ENCODE measurements at places on chromosomes 5 and 9.

- DNase-seq = no peak
Measured at GRCh38 chr5:148255456-148255855, 13.1 kb upstream of the SPINK13 start.

- DNase-seq = no peak
Measured at GRCh38 chr9:117821954-117822353, 117.8 kb downstream of the TLR4 start.

- no peak for DNase-seq
Measured at GRCh38 chr5:138668451-138669380, 84.5 kb upstream of the CTNNA1 start.

GRCh38 chr9:96047741-96048103 is 172.2 kb downstream of the ERCC6L2 start:
- no peak for DNase-seq

DNA sequence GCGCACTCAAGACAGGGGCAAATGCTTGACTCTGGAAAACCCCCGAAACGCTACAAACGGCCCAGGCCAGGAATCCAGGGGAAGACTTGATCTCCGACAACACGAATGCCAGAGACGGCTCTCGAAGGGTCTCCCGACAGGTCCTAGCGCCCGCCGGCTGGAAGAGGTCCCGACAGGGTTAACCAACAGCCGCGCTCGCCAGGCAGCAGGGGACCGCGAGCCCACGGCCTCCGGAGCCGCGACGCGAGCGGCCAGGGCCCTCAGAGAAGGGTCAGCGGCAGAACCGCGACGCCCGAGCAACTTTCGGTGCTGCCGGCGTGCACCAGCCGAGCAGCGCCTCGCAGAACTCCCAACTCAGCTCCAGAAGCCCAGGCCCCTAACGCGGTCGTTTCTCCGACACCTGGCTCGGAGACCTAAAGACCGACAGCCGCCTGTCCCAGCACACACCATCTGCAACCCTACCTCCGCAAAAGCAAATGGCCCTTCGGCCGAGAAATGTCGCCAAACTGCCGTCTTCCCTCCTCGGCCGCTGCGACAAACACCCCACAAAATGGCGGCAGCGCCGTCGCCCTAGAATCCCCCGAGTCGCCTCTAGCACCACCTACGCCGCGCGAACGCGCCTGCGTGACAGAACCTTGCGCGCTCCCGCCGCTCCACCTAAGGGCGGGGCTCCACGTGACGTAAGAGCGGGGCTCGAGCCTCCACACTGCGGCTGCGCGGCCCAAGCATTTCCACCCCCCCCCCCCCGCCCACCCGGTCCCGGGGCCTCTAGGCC is at the start of gene CLK4:
CLK4 (minus strand) TSS at position 567 of the 775 bp plus-strand sequence. CDS start 3,634 bp downstream, outside the sequence.
- peak; percentile 64 for DNase-seq

DNA sequence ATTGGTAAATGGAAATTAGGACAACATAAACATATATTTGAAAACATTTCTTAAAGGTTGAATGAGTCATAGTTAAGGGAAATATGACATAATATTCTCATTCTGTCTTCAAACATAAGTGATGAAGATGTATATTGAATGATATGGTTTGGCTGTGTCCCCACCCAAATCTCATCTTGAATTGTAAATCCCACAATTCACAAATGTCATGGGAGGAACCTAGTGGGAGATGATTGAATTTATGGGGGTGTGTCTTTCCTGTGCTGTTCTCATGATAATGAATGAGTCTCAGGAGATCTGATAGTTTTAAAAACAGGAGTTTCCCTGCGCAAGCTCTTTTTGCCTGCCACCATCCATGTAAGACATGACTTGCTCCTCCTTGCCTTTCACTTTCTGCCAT is 104.4 kb upstream of the MPDZ start:
- DNase-seq = no peak

GRCh38 chr5:42514754-42515153 is 91.5 kb downstream of the GHR start:
- no peak for DNase-seq

DNA sequence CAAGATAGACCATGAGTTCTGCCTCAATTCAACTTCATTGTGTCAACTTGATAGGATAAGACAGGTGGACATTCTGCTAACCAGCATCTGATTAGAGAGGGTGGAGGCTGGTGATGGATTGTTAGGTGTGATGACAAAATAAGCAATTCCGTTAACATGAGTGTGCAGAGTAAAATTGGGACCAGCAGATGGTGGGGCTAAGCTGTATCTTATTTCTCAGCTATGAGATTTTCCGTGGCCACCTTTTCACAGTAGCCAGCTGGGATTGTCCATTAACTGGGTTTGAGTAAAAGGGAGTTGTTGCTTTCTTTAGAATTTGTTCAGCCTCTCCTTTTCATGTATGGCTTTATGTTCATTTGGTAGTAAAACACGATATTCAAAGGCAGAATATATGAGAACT is 28.8 kb upstream of the TAL2 start:
- DNase-seq = no peak

GRCh38 chr5:146681585-146682105 is 165.7 kb upstream of the GPR151 start:
- DNase-seq = no peak

DNA sequence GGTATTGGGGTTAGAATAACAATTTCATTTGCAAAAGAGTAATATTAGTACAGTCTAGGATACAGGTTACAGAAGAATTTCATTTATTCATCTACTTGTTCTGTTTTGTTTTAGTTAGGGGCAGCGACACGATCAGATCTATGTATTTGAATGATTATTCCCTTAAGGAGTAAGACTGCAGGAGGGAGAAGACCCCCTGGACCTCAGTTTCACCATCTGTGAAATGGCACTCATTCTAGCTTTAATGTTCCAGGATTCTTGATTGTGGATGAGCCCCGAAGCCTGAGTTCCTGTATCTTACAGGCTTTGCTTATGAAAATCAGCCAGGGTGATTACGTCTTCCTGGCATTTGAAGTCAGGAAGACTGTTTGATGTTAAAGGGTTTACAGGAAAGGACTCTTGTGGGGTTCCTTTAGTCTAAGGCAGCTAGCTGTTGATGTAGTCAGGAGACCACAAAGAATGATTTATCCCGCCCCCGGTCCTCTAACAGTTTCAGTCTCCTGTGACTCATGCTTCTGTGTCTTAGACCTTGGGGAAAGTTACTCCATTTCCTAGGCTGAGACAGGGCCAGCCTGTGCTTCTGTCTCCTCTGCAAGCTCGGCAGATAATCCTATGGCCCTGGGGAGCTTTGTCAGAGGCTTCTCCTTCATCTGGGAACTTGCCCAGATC is 11.5 kb downstream of the SMIM3 start:
- peak; percentile 82 for DNase-seq

DNA sequence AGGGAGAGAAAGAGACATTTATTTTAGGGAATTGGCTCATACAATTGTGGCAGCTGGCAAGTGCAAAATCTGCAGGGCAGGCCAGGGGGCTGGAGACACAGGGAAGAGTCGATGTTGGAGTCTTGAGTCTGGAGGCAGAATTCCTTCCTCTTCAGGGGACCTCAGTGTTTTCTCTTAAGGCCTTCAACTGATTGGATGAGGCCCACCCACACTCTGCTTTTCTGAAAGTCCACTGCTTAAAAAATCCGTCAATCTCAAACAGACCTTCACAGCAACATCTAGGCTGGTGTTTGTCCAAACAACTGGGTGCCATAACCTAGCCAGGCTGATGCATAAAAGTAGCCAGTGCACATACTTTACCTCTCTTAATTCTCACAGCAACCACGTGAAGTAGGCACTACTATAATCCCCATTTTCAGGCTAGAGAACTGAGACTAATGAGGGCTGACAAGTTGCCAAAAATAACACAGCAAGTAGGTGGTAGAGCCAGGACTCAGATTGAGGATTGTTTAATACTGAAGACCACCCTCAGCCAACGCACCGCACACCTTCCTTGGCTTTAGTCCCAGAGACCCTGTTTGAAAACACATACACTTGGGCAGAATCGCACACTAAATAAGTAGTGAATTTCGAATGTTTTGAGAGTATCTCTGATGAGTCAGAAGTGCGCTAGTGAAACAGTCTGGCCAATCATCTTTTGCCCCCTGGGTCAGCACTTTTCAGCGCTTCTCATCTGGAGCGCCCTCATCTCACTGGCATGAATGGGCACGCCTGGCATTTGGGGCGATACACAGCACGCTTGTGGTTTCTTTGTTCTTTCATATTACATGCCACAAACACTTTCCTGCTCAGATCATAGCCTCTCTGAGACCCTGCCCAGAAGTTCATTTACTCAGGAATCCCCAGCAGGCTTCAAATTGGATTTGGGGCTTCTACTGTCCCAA is 591.4 kb downstream of the CCDC171 start:
- no peak for DNase-seq

- no peak for DNase-seq
Measured at GRCh38 chr5:160044391-160044804, 35.5 kb downstream of the TTC1 start.

- no peak for DNase-seq
Measured at GRCh38 chr5:146640285-146640896, 124.4 kb upstream of the GPR151 start.

- no peak for DNase-seq
Measured at GRCh38 chr9:111630182-111630963, 761 bp upstream of the DNAJC25 start.

GRCh38 chr9:93288891-93289883 is 105.2 kb downstream of the WNK2 start:
- no peak for DNase-seq
